ENCODE measurements at places on chromosomes 6 and 20.
A peak's percentile ranks its signal among the peaks of the same experiment; 100 is the strongest.

DNA sequence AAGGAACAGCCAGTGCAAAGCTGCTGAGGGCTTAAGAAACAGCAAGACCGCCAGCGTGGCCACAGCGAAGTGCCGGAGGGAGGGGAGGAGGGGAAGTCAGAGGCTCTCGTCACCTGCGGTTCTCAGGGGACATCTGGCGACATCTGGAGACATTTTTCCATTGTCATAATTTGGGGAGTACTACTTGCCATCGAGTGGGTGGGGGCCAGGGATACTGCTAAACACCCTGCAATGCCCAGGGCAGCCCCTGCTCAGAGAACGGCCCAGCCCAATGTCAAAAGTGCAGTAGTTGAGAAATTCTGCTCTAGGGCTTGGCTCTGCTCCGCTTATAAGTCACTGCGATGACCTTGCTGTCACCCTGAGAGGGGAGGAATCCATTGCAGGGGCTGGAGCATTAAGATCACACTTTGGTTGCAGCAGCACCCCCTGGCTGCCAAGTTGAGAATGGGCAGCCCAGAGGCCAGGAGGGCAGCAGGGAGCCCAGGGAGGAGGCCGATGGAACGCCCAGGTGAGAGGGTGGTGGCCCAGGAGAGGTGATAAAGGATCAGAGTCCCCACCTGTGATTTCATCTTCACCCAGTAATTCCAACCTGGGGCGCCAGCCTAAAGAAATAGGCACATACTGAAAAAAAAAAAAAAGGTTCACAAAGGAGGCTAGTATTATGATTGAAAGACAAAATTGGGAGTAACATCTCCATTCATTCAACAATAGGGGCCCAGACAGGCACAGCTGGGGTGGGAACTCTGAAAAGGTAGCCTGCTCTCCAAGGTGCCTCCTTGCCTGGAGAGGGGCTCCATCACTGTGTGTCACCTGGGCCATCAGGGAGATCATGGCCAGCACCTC lies 218.2 kb downstream of the BMP7 start:
- DNase-seq: no peak

GRCh38 chr20:24991897-24992486 lies 559 bp downstream of the APMAP start:
- no peak for DNase-seq

DNA sequence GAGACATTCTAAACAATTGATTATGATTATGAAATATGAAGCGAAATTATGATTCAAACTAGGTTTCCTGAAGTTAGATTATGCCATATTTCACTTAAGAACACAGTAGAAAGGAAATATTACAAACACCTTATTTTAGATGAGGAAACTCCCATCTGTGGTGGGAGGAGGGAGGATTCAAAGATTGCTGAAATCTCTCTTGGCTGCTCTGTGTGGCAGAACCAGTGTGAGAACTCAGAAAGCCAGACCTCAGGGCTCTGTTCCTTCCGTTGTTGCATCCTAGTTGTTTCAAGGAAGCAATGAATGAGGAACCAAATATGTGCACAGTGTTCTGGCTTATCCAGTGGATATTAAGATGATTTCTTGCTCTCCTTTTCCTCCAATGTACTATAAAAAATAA lies 2.1 kb downstream of the TAAR5 start:
- no peak for DNase-seq

DNA sequence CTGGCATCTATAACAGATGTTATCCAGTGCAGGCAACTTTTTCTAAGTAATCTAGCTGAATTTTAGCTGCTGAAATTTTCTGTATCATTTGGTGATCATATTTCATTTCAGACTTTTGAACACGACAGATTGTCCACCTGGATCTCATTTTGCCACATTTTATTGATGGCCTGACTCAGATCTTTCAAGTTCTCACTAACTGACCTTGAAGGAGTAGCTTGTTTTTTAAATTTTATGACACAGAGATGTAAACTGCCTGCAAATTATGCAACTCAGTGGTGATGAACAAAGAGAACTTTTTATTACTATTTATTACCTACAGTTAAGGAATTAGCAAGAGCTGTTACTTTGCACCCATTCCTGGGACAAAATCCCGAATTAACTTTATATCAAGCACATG lies 366.4 kb downstream of the PAX1 start:
- DNase-seq: no peak

GRCh38 chr6:48904809-48905208 lies 558.2 kb downstream of the MMUT start:
- DNase-seq: no peak

- no peak for DNase-seq
Observed at GRCh38 chr20:47239719-47240067, 116.8 kb downstream of the ZMYND8 start.

- no peak for DNase-seq
Observed at GRCh38 chr20:9492067-9492466, 22.3 kb upstream of the LAMP5 start.

DNA sequence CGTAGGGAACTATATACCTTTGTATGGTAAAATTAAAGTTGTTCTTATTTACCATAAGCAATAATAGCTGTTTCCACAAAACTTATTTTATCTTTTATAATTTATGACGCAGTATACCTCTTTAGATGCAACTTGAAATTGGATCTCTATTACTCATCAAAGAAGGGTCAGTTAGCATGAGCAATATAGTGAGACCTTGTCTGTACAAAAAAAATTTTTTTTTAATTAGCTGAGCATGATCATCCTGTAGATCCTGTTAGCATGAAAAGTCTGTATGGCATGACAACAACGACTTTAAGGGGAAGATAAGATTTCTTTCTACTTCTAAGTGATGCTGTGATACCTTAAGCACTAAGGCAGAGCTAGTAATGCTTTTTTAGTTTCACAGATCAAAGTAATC lies 5.9 kb downstream of the ALDH5A1 start:
- DNase-seq: no peak

DNA sequence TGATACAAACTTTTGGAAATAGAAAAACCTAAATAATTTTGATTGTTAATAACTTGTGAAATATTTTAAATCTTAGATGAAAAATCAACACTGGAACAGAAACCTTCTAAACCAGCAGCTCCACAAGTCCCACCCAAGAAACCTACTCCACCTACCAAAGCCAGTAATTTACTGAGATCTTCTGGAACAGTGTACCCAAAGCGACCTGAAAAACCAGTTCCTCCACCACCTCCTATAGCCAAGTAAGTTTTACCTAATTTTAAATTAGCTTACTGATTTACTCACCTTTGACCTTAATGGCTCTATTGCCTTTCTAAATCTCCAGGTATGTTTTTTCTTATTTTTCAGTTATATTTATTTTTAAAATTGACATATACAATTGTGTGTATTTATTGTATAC lies 102.6 kb upstream of the ADGRF4 start:
- DNase-seq: no peak

GRCh38 chr6:148074291-148074690 lies 268.3 kb upstream of the SASH1 start:
- no peak for DNase-seq

DNA sequence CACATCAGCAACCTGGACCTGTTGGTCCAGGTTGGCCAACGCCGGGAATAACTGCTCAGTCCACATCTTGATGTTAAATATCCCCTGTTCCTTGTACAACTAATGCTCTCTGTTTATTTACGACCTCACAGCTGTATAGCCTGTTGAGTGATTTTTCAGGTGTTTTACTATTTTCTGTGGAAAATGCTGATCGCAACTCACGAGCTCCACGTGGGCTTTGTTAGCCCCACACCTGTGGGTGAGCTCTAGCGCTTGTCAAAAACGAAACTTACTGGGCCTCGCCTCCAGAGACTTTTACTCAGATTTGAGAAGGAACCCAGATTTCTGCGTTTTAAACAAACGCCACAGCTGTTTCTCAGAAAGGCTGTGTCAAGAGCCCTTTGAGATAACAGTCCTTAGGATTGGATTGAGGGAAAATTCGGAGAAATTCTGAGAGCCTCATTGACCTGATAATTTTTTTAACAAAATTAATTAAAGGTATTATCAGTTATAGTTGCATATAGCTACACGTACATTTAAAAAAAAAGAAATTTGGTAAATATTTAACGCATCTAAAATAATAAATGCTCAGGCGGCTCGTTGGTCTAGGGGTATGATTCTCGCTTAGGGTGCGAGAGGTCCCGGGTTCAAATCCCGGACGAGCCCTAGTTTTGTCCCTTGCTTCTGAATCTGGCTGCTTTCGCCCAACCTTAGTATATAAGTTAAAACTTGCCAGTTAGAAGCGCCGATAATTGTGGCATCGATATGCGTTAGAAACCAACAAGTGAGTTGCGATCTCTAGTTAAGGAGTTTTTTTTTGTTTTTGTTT lies 16.7 kb downstream of the HMGN4 start:
- peak; percentile 32 for DNase-seq

DNA sequence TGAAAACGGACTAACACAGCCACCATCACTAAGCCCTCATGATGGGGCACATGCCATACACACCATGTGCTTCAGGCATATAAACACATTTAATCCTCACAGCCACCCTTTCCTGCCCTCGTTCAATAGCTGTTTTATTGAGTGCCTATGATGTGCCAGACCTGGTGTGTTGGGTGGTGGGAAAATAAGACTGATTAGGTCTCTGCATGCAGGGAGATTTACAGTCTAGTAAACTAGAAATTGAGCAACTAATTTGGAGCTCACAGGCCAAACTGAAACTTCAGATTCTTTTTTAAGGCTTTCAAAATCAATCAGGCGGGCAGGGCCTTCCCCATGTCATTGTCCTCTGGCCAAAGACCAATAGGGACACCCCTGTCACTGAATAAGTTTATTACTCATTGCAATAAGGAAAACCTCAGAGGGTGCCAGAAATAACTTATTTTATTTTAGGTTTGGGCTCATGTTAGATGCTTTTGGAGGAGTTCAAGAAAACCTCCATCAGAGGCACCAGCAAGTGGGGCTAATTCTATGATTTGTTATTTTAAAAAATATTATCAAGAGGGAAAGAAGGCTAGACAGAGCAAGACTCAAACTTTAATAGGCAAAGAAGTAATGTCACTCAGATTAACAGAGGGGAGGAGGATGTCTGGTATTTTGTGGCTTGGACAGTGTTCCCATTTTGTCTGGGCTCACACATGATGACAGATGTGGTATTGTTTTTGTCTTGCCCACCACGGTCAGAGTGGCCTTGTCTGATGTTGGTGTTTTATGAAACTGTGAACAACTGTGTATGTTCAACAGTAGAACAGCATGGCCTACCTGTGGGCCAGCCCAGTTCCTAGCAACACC lies 12.0 kb downstream of the ZFP64 start:
- DNase-seq: no peak

DNA sequence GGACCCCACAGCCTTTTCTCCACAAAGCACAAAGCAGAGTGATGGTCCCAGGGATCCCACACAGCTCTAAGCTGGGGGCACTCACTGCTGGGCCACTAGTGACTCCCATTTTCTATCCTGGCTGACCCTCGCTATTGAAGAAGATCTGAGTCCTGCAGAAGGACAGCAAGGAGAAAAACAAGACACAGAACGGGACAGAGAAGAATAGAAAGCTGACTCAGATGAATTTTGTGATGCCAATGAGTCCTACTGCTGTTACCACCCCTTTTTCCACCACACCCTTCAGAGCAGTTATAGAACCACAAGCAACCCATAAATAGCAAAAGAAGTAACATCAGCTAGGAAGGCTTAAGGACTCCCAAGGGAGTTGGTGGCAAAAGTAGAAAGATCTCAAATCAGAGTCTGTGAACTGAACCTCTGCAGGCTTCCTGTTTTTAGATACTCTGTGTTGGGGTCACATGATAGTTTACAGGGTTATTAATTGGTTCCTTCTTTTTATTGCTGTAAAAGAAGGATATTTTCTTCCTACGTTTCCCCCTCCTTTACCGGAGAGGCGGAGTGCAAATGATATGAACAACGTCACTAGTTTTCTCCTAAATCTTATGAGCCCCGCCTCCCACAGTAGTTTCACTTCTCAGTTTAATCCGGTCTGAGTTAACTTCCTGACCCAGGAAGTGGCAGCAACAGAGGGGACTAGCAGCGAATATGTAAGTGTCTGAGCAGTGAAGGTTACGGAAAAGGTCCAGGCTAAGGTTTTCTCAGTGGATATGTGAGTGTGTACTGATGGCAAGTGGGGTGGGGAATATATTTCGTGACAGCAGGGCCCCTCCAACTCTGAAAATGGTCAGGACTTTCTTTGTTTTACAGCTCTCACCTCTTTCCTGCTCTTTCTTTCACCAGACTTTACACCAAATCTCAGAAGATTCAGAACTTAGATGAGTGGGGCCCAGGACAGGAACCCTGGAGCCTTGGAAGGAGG lies at the start of gene TRIM38:
Gene TRIM38 (plus strand): TSS at position 654 of the 979 bp plus-strand sequence. CDS start 3,721 bp downstream, outside the sequence.
- DNase-seq: peak; percentile 58

DNA sequence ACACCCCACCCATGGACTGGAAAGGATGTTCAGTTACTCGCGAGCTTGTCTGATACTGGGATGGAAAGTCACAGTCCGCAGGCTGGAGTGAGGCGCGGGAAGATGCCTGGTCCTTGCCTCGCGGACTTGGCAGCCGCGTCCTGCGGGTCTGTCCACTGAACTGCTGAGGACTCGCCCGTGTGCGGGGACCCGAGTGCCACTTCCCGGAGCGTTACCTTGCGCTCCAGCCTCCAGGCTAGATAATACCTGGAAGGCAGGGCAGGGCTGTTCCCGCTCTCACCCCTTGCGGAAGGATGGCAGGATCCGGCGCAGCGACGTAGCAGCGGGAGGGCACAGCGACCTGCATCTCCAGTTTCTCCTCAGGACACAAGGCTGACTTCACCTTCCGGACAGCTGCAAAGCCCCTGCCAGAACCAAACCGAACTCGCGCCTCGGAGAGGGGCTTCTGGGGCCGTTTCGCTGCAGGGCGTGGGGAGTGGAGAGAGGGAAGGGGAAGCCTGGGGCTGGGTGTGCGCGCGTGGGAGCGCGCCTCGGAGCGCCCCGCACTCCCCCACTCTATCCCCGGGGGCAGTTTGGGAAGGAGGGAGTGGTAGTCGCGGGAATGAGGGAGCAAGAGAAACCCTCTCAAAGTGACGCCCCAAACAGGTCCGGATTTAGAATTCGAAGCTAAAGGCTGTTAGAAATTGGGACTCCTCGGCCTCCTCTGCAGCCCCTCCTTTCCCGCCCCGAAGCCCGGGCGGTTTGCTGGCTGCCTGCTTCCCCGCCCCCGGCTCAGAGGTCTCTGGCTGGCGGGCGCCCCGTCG lies at the start of gene KCNQ5:
Gene KCNQ5 (plus strand): TSS at position 774 of the 803 bp plus-strand sequence.
- DNase-seq: no peak

DNA sequence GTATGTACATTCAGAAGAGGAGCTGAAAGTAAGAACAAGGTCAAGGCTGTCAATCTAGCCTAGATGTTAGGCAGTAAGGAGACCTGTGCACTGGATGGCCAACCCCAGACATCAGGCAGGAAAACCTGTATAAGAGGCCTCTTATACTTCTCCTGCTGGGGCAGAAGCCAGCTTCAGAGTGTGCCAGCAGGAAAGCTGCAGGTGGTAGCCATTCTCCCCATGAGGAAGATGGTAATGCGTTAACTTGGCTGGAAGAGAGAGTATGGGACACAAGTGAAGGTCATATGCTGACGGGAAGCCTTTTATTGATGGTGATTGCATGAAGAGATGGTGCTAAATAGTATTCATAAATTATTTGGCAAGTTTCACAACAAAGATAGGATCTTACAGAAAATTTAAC lies 20.6 kb downstream of the NHLRC1 start:
- no peak for DNase-seq

DNA sequence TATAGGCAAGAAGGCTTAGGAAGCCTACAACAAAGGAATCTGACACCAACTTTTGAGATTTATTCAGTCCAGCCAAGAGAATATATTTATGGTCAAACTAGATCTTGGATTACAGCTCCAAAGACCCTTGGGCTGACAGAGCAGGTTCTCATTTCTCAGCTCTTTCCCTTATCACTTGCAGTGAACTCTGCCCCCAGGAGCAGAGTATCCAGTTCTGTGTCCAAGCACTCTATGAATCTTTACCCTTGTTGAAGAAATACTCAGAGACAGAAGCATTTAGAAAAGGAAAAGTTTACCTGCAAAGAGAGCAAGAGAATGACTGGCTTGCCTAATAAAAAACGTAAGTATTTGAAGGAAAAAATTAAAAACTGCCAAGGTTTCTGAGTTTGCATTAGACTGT lies 190.5 kb downstream of the SLC16A10 start:
- DNase-seq: no peak
